ENCODE measurements at places on chromosomes 2 and 18.
A peak's percentile ranks its signal among the peaks of the same experiment; 100 is the strongest.

GRCh38 chr2:120550282-120550681 lies 185.4 kb upstream of the GLI2 start:
- no peak for DNase-seq

GRCh38 chr2:237158194-237158593 lies 72.5 kb downstream of the COPS8 start:
- DNase-seq = no peak

DNA sequence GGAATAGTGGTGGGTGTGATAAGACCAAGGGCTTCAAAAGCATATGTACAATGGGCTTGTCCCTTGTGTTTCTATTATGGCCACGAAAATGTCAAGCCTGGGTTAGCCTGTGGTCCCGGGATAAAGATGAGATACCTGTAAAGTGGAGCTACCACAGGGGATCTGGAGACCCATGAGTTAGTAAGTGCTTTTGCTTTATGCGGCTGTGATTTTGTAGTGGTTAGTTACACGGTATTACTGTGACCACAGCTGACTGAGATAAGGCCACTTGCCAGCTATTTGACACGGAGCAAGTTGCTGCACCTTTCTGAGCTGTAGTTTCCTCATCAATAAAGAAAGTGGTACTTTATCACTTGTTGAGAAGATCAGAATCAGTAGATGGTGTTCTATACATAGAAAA lies 99.3 kb downstream of the PRELID3A start:
- no peak for DNase-seq

DNA sequence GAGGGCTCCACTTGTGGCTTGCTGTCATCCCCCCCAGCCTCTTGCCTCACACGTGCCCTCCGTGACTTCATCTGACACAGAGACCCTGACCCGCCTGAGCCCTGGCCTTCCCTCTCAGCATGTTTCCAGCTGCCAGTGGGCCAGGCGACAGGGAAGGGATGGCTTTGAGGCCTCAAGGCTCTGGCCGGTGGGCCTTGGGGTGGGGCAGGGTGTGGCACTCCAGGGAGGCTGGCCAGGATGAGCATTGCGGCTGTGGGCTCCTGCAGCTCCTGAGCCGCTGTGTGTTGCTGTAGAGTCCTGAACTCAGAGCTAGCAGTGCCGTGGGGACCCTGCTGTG lies 85.0 kb downstream of the TFCP2L1 start:
- DNase-seq = no peak

DNA sequence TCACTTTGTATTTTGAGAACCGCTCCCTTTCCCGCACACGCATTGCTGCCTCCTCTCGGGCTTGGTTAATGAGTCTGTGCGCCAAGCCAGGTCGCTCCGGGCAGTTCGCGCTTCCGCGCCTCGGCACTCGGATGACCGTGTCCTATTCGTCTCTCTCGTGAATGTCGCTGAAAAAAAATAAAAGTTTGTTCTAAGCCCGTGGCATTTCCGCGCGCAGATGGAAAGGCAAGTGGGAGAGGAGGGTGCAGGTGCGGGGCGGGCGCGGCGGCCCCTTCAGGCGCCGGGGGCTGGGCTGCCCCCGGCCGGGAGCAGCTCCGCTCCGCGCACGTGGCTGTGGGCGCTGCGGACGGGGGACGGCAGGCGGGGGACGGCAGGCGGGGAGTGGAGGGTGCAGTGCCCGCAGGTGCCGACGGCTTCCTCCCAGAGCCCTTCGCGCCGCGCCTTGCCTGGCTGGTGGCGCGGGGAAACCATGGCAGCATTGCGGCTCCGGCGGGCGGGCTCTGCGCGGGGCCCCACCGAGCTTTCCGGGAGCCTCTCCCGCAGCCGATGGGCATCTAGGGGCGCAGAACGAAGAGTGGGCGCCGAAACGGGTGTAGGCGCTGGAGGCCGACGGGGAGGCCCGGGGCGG lies 159.6 kb upstream of the SIX2 start:
- DNase-seq = peak; percentile 42

GRCh38 chr18:75880925-75881504 lies 453.5 kb upstream of the SMIM21 start:
- DNase-seq = no peak

GRCh38 chr18:51164342-51164741 lies 33.1 kb downstream of the MEX3C start:
- DNase-seq = no peak

DNA sequence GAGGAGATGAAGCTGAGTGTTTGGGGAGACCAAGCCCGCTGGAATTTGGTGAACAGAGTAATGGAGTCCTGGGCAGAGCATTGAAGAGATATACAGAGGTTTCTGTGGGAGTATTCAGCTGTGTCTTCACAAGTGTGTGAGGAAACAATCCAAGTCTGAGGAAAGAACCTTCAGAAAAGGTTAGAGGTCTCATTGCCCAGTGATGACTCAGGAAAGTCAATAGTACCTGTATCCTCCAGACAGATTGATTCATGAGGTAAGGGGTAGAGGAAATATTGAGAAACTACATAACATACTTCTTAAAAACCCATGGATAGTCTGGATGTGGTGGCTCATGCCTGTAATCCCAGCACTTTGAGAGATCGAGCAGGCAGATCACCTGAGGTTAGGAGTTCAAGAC lies 392.3 kb downstream of the GALNT13 start:
- no peak for DNase-seq

- DNase-seq = peak; percentile 1
Measured at GRCh38 chr2:178700922-178701342, 106.3 kb downstream of the TTN start.

- DNase-seq = no peak
Measured at GRCh38 chr18:32607816-32608215, 137.1 kb upstream of the GAREM1 start.

DNA sequence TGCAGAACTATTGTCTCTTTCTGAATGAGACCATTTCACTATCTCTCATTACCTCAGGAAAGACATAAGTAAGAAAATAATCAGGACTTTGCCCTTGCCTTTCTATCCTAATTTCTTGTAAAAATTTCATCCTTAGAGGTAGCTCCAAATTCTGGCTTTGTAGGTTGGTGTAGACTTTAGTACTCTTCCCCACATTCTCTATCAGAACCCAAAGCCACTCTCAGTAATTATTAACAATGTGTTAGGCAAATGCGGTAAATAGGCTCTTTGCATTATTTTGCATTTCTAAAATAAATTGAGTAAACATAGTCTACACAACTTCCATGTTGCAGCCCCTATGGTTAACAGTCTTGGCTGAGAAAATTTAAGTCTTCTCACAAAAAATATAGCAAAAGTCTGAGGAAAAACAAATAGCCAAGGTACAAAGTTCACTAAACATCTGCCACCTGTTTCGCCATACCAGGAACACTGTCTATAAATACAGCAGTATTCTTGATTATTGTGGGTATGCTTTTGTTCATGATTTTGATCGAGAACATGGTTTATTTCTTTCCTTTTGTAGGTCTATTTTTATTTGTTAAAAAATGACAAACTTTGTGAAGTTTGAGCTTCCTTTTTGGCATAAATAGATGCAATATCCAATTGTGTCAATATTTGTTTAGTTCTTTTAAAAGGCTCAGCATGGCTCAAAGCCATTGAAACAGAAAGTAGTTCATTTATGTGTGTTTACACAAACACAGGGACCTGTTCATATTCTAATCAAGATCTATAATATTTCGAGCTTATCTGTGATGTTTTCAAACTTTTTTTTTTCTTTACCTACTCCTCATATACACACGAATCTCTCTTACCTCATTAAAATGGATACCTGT lies 1061.5 kb downstream of the CNTNAP5 start:
- DNase-seq = no peak

DNA sequence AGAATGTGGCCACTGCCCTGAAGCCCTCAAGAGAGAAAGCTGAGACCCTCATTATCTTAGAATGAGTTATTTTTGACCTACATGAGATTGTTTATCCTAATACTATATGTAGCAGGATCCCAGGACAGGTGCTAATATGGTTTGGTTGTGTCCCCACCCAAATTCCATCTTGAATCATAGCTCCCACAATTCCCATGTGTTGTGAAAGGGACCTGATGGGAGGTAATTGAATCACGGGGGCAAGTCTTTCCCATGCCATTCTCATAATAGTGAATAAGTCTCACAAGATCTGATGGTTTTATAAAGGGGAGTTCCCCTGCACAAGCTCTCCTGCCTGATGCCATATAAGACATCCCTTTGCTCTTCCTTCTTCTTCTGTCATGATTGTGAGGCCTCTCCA lies 76.8 kb downstream of the CCBE1 start:
- DNase-seq = no peak

- DNase-seq = peak; percentile 17
Measured at GRCh38 chr18:7116792-7117389, 706 bp downstream of the LAMA1 start.

DNA sequence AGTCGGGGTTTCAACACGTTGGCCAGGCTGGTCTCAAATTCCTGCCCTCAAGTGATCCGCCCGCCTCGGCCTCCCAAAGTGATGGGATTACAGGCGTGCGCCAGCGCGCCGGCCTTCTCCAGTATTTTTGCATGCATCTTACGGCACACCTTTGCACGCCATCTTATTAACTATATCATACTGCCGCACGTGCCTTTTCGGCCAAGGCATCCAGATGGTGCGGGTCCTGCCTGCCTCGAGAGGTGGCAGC lies 765 bp upstream of the ING5 start:
- no peak for DNase-seq

Data from NCI-H345 (cell line).